Daoy (cell line): ENCODE measurements at places on chromosomes 11 and 22. TPM values are rescaled to one million over a fixed set of nuclear protein-coding genes. Genes with fewer than 3 reads are reported as not detected.

GRM5 gene
- not detected in 2 replicates for total RNA-seq

ENTHD1 gene
- not detected in 2 replicates for total RNA-seq

TESMIN gene
- total RNA-seq, result 1.2 TPM in 1 of 2 replicates, not detected in the other

DNA sequence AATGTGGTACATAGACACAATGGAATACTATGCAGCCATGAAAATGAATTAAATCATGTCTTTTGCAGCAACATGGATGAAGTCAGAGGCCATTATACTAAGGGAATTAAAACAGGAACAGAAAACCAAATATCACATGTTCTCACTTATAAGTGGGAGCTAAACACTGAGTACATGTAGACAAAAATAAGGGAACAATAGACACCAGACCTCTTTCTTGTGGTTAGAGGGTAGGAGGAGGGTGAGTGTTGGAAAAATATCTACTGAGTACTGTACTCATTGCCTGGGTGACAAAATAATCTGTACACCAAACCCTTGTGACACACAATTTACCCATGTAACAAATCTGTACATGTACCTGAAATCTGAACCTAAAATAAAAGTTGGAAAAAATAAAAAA lies 59.1 kb upstream of the ANO5 start:
- DNase-seq, result no peak

DNA sequence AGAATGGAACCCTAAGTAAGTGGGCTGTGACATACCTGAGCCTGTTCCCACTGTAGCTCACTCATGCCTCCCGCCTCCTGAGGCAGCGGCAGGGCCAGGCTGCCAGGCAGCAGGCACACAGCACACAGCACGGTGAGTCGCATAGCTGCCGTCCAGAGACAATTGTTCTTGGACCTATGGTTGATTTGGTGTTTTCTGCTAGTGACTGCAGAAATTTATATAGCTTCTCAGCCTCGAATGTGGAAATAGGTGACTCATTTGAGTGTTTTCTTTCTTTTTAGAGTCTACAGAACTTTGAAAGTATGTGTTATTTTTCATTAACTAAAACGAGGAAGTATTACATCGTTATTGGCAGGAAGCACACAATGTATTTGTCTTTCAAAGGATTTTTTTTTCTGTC lies at the start of gene MMP7:
TSS of gene MMP7 (minus strand) at position 190 of the 400 bp plus-strand sequence. CDS start at position 143, 47 bp downstream.
- peak; percentile 57 for DNase-seq

DNA sequence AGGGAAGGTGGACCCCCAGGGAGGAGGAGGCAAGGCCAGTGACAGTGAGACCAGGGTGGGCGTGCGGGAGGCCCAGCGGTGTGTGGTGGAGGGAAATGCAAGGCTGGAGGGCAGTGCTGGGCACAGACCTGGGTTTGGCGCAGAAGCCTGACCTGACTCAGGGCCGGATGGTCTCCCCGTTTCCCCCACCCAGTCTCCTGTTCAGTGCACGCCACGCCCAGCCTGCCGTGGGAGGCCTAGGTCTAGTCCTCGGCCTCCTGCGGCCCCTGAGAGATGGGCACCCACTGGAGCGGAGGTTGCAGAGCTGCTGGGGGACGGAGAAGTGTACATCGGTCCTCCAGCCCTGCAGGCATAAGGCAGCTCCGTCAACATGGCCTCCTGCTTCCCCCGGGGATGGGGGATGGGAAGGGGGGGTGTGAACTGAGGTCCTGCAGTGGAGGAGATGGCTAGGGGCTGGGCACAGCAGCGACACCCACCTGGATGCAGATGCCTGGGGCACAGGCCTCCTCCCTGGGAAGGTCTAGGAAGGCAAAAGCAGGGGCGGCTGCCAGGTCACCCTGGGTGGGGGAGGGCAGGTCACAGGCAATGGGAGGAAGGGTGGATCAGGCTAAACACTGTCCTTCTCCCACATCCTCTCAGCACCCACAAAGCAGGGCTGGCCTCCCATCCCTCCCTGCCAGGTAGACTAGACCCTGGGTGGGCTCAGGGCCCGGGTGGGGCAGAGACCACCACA lies 15.9 kb downstream of the IL17REL start:
- DNase-seq, result peak; percentile 1
